Stimulated activated CD4-positive, alpha-beta T cell treated with anti-CD3 and anti-CD28 coated beads, Interleukin-1b, Interleukin-23, amount 100 ng/mL, for 4 hours (primary cell): ENCODE measurements at places on chromosomes 3 and 15.

DNA sequence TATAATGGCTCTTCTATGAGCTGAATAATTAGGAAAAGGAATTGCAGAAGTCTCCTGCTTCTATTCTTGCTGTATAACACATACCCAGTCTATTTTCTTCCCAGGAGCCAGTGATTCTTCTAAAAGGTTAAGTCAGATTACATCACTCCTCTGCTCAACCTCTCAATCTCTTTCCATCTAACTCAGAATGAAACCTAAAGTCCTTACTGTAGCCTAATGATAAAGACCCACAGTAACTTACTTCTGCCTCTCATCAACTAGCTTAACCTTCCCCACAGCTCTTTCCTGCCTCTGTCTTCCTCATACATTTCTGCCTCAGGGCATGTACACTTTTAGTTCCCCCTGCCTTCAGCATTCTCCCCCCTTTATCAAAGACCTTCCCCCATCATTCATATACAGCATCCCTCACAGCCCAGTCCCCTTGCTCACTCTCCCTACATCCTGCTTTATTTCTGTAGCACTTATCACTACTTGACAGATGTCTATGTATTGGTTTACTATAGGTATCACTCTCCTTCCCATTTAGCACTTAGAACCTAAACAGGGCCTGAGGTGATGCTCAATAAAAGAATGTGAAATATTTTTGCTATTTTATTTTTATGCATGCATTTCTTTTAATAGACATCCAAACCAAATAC lies 28.5 kb upstream of the CMTM6 start:
- no peak for DNase-seq

DNA sequence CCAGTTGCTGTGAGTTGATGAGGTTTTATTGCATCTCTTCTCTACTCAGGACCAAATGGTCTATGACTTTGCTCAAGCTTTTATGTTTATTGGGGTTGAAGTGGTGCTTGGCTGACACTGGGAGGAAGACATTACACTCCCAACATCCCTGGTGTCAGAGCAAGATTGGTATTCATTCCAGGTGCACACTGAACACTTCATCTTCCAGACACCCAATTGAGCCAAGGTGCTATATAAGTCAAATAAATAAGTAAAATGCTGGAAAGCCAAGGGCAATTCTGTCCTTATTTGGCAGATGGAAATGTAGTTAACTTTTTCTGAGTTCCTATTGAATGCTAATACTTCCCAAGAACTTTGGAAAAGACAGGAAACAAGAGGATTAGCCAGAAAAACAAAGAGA lies 53.2 kb upstream of the CDV3 start:
- DNase-seq: no peak

- DNase-seq: no peak
These were observed 23.2 kb downstream of the CYP8B1 start for GRCh38 chr3:42852441-42852840.

GRCh38 chr3:159649951-159650350 lies 338.7 kb upstream of the IL12A start:
- DNase-seq: no peak

GRCh38 chr3:195441992-195442572 lies 738 bp downstream of the ACAP2 start:
- peak; percentile 20 for DNase-seq

- DNase-seq: no peak
These were observed 567 bp downstream of the TICRR start for GRCh38 chr15:89575656-89576416.

DNA sequence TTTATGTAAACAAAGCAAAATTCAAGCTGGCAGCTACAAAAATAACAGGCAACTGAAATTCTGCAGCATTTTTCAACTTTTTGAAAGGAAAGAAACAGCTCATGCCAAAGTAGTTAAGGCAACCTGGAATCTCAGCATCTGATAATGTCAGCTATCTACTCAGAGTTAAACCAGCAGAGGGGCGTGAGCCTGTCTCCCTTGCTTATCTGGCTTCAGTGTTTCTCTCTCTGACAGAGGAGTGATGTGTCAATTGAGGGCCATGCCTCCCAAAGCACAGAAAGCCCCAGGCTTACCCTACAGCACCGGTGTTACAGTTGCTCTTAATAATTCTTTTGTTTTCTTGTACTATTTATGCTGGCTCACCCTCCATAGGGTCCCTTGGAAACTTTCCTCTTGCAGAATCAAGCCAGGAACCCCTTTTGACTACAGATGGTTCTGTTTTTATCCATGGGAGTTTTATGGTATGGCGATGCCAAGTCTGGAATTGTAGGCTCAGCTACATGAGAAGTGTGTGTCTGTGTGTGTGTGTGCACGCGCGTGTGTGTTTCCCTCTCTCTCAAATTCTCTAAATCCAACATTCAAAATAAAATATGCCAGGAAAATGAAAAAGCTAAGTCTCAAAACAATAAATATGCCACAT lies 7.3 kb downstream of the TMEM212 start:
- DNase-seq: no peak

DNA sequence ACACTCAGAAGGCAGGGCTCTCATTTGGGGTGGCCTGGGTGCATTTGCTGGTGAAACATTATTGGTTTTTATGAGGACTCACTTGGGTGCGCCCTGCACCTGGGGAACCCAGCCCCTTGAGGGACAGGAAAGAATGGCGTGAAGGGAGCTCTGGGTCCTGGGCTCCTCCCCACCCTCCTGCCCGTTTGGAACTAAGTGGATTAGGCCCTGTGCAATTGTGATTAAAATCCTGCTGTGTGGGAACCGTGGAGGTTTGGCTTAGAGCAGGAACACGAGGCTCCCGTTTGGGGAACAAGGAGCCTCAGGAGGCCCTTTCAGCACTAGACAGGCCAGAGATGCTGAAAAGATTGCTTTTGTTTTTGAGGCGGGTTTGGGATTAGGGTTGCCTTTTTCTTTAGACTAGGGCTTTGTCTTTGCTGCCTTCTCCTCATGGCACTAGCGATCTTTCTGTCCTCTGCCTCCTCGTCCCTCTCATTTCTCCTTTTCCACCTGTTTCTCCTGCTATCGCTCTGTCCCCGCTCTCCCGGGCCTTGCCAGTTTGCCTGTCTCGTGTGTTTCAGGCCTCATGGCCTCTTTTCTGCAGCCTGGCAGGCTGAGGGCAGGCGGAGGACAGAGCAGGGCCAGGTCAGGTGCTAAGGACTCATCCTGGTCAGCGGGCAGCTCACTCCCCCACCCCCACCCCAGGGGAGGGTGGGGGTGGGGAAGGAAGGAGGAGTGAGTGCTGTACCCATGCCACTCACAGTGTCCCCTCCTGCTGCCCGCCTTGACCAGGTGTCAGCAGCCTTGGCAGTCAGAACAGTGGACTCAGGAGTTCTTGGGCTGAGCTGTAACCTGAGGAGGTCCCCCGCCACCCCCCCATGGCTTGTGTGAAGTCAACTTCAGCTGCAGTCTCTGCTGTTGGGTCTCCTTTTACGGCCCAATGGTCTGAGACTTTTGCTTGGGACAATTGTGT lies 8.6 kb downstream of the MAPKAPK3 start:
- DNase-seq: no peak

GRCh38 chr3:2071531-2071930 lies 27.1 kb upstream of the CNTN4 start:
- DNase-seq: no peak

- DNase-seq: no peak
These were observed 5.6 kb downstream of the RBP1 start for GRCh38 chr3:139533781-139534454.

DNA sequence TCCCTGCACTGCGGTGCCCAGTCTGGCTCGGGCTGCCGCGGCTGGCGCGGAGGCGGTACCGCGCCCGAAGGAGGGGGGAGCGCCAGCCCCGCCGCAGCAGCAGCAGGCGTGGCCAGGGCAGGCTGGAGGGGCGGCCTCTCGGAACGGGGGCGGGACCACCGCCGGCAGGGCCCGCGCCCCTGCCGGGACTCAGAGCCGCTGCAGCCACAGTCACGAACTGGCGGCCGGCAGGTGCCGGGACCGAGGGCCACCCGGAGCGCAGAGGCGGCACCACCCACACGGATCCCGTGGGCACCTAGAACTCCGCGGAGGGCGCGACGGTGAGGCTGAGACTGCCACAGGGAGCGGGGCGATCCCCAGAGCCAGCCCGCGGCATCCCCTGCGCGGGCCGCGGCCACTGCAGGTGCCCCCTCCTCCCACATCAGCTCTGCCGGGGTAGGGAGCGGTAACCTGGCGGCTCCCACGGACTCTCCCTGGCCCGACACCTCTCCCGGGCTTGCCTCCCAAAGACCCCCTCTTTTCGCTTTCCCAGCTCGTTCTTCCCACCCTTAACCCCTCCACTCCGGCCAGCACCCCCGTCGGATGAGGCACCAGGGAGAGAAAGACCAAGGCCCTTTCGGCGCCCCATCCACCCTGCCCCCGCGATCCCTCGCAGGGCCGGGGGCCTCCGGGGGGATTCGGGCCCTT lies at the start of gene VWA5B2:
Gene VWA5B2 (plus strand): TSS at position 192 of the 687 bp plus-strand sequence. CDS start 944 bp downstream, outside the sequence.
- DNase-seq: peak; percentile 50

- no peak for DNase-seq
These were observed 113.7 kb downstream of the ATG7 start for GRCh38 chr3:11385891-11386290.

- no peak for DNase-seq
These were observed 165.2 kb upstream of the PDZRN3 start for GRCh38 chr3:73789825-73790444.

DNA sequence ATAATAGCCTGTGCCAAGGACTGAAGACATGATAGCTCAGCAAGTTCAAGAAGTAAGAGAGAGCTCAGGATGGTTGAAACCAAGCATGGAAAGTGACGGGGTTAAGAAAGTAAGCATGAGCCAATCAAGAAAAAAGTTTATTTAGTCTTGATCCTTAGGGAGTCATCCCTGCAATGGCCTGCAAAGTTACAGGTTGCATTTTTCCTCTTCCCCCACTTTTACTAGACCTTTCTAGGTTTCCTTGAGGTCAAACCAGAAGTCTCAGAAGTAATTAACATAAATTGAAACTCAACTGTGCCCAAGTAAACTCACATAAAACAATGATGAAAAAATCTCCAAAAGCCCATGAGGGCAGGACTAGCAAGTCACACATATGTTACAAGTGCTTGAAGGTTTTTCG lies 250.9 kb downstream of the MAGI1 start:
- no peak for DNase-seq

DNA sequence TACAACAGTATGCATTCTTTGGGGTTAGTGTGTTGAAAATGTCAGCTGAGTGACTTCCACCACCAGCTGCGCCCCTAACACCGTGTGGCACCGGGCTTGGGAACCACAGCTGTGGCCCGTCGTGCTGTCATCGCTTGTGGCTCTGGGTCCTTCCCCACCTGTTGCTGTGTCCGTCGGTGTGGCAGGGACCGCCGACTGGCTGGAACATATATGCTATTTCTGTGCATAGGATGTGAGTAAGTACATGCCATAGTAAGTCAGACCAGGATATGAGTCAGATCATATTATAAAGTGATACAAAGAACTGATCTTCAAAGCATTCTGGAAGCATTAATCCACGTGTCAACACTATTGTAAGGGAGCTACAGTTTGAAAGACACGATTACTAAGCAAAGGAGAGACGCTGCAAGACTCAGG lies 31.9 kb downstream of the EHD4 start:
- peak; percentile 24 for DNase-seq

GRCh38 chr15:39192979-39193560 lies 387.8 kb upstream of the THBS1 start:
- DNase-seq: no peak

GRCh38 chr3:102200126-102200525 lies 234.7 kb upstream of the ZPLD1 start:
- no peak for DNase-seq
